Smooth muscle cell of the brain vasculature (primary cell): ENCODE measurements at places on chromosomes 13 and 19.

DNA sequence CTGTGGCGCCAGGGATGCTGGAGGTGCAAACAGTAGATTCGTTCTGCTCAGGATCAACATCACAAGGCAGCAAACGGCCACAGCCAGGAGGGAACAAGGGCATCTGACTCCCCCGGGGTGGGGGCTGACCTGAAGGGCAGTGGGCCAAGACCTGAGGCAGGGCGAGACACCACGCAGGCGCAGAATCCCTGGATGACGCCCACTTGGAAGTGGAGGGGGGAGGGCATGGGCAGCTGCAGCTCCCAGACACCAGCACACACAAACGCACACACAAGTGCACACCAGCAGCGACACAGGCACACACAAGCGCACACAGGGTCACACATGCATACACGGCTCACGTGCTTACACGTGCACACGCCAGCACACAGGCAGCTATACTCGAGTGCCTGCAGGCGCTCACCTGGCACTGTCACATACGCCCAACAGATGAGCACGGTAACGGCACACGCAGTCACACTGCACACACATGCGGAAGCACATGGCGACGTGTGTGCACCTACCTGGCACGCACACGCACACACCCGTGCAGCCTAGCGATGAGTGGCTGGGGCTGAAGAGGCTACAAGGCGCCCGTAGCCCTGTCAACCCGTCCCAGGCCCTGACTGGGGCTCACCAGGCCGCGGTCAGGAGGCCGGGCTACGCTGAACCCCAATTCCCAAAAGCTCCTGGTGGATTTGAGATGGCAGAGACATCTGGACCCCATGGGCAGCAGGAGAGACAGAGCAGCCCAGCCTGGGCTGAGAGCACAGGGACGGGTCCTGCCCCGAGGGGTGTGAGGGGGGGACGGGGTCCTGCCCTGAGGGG lies 5.5 kb downstream of the C2CD4C start:
- DNase-seq = no peak

- DNase-seq = no peak
These were observed 388.1 kb downstream of the KCNRG start for GRCh38 chr13:50403311-50403710.

DNA sequence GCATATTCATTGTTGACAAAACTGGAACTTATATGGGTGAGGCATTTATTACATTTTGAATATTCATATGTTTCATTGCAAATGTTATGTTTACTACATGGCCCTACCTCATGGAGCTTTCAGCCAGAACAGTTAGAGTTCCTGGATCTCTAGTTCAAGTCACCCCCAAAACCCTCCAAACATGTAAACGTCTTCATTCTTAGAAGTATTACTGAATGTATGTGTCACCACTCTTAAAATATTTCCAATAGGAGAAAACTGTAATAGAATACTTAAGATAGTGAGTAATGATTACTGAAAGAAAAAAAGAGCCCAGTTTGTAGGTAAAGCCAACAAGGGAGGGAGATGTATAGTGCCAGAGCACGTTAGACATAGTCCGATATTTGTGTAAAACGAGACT lies 23.5 kb downstream of the URI1 start:
- no peak for DNase-seq

GRCh38 chr13:51978796-51979556 lies 32.3 kb downstream of the ATP7B start:
- no peak for DNase-seq

- no peak for DNase-seq
These were observed 61.1 kb downstream of the ZNF431 start for GRCh38 chr19:21202865-21203494.

DNA sequence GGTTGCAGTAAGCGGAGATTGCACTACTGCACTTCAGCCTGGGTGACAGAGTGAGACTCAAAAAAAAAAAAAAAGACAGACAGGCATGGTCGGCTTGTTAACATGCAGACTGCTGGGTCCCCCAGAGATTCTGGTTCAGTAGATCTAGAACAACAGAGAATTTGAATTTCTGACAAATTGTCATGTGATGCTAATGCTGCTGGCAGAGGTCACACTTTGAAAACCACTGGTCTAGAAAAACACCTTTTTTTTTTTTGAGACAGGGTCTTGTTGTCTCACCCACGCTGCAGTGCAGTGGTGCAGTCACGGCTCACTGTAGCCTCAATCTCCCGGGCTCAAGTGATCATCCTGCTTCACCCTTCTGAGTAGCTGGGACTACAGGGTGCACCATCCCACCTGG lies 7.7 kb upstream of the LRFN3 start:
- DNase-seq = no peak

DNA sequence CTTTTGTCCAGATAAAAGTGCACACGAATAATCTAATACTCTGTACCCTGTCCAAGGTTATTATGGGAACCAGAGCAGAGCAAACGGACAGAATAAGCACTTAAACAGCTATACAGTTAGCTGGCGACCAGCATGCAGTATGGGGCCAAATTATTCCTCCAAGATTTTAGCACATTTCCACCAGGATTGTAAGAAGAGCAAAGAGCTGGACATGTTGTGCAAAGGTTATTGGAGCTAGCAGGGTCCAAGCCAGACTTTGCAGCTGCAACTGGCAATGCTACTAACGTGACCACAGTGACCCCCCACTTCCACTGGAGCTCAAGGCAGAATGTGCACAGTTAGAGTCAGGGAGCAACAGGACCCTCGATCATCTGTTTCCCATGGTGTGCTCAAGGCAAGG lies 89.9 kb downstream of the COL4A1 start:
- no peak for DNase-seq

- no peak for DNase-seq
These were observed 387.1 kb upstream of the SGCG start for GRCh38 chr13:22793598-22794134.

DNA sequence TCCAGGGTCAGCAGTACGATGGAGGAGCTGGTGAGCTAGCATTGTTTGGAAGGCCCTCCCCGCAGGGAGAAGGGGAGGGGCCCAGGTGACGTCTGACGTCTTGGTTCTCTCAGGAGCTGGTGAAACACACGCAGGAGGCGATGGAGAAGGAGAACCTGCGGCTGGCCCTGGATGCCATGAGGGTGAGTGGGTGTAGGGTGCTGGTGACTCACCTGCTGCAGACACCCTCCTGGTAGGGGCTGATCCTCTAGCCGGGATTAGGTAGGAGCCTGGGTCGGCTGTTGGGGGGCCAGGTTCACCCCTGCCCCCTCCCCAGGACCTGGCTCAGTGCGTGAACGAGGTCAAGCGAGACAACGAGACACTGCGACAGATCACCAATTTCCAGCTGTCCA lies 55.8 kb downstream of the VAV1 start:
- DNase-seq = no peak

GRCh38 chr19:36266375-36266961 lies 51.6 kb downstream of the ZNF146 start:
- DNase-seq = no peak

- DNase-seq = no peak
These were observed 826.0 kb upstream of the PRR20A start for GRCh38 chr13:56314765-56315164.

GRCh38 chr19:14310055-14310454 lies 71.2 kb upstream of the ADGRE5 start:
- no peak for DNase-seq
